ENCODE measurements at places on chromosomes 13 and 19. TPM values are rescaled to one million over a fixed set of nuclear protein-coding genes. Genes with fewer than 3 reads are reported as not detected.

DNA sequence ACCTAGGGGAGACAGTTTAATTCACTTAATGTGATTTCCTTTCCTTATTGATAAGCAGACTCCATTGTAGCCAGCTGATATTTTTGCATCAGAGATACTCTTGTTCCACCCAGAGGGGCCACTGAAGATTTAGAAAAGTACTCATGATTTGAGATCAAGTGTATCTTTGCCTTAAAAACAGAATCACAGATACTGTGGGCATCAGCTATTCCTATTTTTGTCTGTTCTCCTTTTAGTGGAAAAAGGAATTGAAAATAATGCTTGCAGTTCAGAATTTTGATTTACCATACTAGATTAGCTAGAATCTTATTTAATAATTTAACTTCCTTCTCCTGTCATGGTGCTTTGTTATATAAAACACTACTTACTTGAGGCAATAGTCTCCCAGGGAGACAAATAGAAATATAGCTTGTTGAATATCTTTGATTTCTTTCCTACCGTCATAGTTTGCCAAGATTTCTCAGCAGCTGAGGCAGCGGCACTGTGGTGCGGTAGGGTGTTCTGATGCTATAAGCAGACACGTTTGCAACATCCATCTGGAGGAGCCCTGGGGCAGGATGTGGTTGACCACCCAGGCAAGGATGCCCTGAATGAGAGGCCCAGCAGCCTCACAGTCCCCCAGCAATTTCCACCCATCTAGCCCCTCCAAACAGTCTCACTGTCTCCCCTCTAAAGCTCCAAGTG lies 47.0 kb upstream of the RAP2A start:
- DNase-seq = no peak

GRCh38 chr19:8370176-8371010 lies 6.4 kb downstream of the ANGPTL4 start:
- DNase-seq = no peak

The ZNF561 gene
- 33.8 TPM for total RNA-seq

The DYRK1B gene
- total RNA-seq = 18.3 TPM

The RSPH6A gene
- total RNA-seq = 0.18 TPM

DNA sequence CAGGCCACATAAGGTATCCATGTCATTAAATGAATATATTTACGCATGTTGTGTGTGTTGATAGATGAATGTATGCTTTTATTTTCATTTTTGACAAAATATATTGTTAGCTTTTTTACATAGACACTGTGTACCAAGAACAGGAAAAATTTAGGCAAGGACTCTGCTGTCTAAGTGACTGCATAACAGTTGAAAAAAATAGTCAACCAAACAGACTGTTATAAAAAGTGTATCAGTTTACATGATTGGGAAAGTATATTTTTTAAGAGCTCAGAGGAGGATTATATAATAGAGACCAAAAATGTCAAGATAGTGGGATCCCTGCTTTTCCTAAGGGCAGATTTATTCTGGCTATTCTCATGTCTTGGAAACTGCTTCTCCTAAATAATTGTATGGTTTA lies 858.0 kb downstream of the SLITRK1 start:
- no peak for DNase-seq

The MEIS3 gene
- 6.6 TPM for total RNA-seq

DNA sequence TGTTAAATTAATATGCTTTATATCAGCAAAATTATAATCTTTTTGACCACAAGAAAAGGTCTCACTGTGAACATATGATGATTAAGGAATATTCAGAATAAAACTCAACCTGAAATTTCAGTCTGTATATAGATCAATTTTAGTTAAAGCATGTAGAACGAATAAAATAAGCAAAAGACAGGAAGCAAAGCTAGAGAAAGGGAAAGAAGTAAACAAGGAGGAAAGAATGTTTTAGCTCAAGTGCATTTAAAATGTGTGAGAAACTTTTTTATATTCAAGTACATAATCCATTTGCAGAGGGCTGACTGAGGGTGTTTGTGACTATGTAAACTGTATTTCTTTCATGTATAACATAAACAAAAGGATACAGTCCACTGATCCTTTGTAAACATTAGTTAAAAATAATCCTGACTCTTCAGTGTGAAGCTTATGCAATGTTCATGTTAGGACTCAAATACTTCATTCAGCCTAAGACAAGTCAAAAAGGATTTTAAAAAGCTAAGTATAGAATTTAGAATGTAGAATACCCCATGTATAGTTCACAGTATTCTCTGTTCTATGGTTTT lies 472.1 kb downstream of the DIAPH3 start:
- DNase-seq = no peak

- DNase-seq = no peak
Measured at GRCh38 chr13:48891586-48891985, 84.1 kb upstream of the FNDC3A start.

The CCDC169 gene
- total RNA-seq = 0.89 TPM

DNA sequence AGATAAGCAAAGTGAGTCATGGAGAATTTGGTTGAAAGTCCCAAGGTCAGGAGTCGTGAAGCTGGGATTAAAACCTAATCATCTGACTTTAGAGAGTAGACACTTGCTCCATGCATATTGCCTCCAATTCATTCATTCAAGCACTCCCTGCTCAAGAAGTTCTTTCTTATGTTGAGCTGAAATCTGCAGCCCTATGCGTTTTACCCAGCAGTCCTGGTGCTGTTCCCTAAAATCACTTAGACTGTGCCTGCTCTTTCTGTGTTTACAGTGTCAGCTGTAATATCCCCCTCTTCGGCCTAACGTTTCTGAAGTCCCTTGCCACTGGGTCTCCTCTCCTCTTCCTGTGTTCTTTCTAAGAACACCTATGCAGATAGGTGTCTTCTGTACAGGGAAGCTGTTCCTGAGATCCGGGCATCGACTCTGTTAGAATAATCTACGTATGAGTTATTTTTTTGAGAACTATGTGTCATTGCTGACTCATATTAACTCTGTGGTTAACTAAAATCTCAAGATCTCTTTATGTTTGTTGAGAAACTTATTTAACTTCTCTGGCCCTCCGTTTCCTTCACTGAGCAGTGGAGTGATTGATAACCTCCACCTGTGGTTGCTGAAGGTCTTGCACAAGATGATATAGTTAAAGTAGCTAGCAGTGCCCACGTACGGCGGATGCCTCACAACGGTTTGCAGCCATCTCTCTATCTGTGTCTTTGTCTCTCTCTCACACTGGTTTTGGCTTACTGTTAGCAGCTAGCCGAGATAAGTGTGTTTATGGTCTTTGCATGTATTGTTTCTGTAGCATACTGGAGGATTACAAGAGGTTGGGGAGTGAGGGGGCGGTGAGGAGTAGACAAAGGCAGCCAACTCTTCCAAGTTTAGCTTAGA lies 4.7 kb downstream of the ALOX5AP start:
- no peak for DNase-seq

The ONECUT3 gene
- not detected for total RNA-seq

The GMIP gene
- 16.2 TPM for total RNA-seq

- DNase-seq = no peak
Measured at GRCh38 chr13:80379245-80379644, 38.3 kb upstream of the SPRY2 start.

The JSRP1 gene
- not detected for total RNA-seq

DNA sequence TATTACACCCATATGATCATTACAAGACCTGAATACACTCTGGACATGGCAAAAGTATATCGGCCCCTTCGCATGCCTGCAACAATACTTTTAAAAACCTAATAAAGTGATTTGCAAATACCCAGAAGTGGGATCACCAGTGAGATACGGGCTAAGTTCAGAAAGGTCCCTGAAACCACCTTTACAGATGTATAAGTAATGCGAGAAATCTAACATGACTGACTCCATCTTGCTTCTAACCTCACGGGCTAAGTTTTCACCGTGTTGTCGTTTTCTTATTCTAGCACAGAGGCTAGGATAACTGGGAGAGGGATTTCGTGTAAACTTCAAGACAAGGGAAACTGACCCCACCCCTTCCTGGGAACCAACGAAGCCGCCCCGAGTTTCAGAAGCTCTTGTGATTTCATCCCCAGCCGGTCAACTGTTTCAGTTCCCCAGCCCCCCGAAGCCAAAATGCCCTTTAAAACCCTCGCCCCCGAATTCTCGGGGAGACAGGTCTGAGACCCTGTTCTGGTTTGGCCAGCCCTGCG lies 703 bp downstream of the NEK3 start:
- DNase-seq = peak; percentile 63

- no peak for DNase-seq
Measured at GRCh38 chr13:94987081-94987480, 274.7 kb upstream of the SOX21 start.

DNA sequence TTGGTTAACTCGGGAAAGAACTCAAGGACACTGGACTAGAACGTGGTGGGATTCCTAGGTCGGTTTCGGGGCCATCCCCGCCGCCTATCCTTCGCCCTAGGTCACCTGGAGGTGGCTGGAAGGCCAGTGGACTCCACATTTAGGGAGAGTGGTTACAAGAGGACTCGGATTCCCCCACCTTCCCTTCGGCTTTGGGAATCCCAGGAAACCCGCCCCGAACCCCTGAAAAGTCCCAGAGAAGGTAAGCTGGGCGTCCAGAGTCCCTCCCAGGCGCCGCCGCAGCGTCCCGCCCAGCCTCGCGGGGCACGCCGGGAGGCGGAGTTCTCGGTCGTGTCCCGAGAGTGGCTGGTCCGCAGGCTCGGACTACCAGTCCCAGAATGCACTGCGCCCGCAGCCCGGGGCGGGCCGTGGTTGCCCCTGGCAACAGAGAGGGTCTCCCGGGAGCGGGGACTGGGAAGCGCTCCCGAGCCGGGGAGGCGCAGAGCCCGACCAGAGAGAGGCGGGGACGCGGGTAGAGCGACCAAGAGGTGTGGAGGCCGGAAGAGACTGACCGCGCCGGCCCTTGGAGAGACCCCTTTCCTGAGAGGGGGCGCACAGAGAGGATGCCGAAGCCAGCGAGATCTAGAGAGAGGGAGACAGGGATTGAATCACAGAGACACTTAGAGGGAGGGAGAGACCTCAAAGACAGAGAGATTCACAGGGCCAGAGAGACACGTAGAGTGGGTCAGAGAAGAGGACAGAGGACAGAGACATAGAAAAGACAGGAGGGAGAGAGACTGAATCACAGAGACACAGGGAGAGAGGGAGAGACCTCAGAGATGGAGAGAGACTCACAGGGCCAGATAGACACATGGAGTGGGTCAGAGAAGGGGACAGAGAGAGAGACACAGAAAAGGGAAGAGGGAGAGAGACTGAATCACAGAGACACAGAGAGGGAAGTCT lies 2.6 kb upstream of the PRKCG start:
- DNase-seq = peak; percentile 96

DNA sequence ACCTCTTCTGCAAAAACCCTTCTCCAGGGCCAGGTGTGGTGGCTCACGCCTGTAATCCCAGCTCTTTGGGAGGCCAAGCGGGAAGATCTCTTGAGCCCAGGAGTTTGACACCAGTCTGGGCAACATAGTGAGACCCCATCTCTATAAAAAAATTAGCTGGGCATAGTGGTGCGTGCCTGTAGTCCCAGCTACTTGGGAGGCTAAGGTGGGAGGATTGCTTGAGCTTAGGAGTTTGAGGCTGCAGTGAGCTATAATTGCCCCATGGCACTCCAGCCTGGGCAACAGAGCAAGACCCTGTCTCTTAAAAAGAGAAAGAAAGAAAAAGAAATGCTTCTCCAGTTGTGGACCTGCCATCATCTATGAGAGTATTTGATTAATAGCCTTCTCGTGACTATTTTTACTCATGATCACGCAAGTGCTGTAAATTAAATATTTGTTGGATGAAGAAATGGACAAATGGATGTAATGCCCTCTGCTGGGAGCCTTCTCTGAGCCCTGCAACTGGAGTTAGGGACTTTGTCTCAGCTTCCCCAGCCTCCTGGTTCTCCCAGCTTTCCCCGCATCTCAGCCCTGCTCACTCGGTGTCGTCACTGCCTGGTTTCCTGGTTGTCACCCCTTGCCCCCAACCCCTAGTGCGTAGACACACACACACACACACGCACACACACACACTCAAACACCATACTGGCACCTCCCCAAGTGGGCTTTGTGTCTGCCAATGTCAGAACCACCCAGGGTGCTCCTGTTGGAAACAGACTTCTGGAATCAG lies 12.2 kb downstream of the WIZ start:
- DNase-seq = no peak

DNA sequence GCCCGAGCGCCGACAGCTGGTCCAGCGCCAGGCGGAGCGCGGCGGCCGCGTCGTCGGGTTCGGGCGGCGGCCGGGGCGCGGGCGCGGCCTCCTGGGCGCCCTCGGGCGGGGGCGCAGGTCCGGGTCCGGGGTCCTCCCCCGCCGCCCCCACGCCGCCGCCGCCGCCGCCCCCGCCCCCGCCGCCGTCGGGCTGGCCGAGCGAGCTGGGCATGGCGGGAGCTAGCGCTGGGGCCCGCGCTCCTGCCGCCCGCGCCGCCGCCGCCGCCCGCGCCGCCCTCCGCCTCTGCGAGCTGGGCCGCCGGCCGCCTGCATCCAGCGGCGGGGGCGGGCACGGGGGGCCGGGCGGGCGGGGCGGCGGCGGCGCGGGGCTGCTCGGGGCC lies 287 bp downstream of the MEX3D start:
- no peak for DNase-seq

GRCh38 chr13:110225609-110226574 lies 81.1 kb downstream of the COL4A1 start:
- DNase-seq = no peak

The VAV1 gene
- total RNA-seq = 12.7 TPM

- DNase-seq = no peak
Measured at GRCh38 chr19:53892981-53893325, 11.0 kb downstream of the PRKCG start.

GRCh38 chr19:4175669-4175931 lies 6.8 kb downstream of the SIRT6 start:
- DNase-seq = no peak

Measured in sciatic nerve (tissue), 2 donors.